H9 (cell line): ENCODE measurements at places on chromosomes 6 and 20. TPM values are rescaled to one million over a fixed set of nuclear protein-coding genes. Genes with fewer than 3 reads are reported as not detected.

- H3K4me1 ChIP-seq: peaks cover 4% of the 10 kb centered on the region; the same call in 1 of the 2 replicates
- H3K27me3 ChIP-seq: peaks cover 3% of the 10 kb centered on the region; the same call in 1 of the 2 replicates
- no peak overlapping the region for H3K27ac ChIP-seq
- no peaks in the 10 kb centered on the region; the same call in 1 of the 3 replicates for H3K36me3 ChIP-seq
- DNase-seq: no peak
These were observed 2.0 kb downstream of the DOK5 start for GRCh38 chr20:54477191-54477955.

- H3K36me3 ChIP-seq: no peaks in the 10 kb centered on the region
- no peak overlapping the region for H3K27ac ChIP-seq
- H3K27me3 ChIP-seq: no peaks in the 10 kb centered on the region
- 0 out of 2 replicates have a peak, but pooled peaks cover 2% of the 10 kb centered on the region for H3K4me1 ChIP-seq
- peak; percentile 81 for DNase-seq
These were observed 21.4 kb upstream of the AKIRIN2 start for GRCh38 chr6:87723170-87724078.

- H3K36me3 ChIP-seq: peaks cover 6% of the 10 kb centered on the region; the same call in 1 of the 2 replicates
- no peaks in the 10 kb centered on the region for H3K4me1 ChIP-seq
These were observed 88.5 kb downstream of the TBC1D7 start for GRCh38 chr6:13239530-13240455.

- H3K4me1 ChIP-seq: peaks cover 7% of the 10 kb centered on the region; the same call in 1 of the 2 replicates
- no peak overlapping the region for H3K4me3 ChIP-seq
- H3K27ac ChIP-seq: no peak overlapping the region
- peaks cover 1% of the 10 kb centered on the region; the same call in 2 of the 3 replicates for H3K36me3 ChIP-seq
These were observed 8.6 kb downstream of the IPCEF1 start for GRCh38 chr6:154347981-154348380.

DNA sequence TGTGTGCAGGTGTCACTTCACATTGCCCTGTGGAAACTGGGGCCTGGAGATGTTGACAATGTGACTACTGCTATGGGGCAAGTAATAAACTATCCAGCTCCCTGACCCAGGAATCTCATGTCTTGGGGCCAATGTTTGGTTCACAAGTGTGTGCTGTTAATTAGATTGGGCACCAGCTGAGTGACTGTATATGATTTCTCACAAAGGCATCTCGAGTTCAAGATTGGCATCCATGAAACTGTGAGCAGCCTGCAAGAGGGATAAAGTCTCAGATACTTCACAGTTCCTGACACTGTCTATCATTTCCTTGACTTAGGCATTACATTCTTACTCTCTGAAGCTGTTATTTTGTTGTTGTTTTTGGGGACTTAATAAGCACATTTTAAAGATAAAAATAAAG, 264.0 kb downstream of the PRKN start:
- no peak overlapping the region for H3K4me3 ChIP-seq
- no peaks in the 10 kb centered on the region for H3K27me3 ChIP-seq
- H3K36me3 ChIP-seq: peaks cover 7% of the 10 kb centered on the region; the same call in 1 of the 2 replicates
- no peaks in the 10 kb centered on the region for H3K4me1 ChIP-seq
- H3K27ac ChIP-seq: no peak overlapping the region
- DNase-seq: no peak

- 0 out of 2 replicates have a peak, but pooled peaks cover 4% of the 10 kb centered on the region for H3K4me1 ChIP-seq
- no peak overlapping the region for H3K27ac ChIP-seq
- no peaks in the 10 kb centered on the region for H3K27me3 ChIP-seq
- no peak overlapping the region for H3K4me3 ChIP-seq
These were observed 81.7 kb upstream of the AFDN start for GRCh38 chr6:167744681-167745669.

- no peak for DNase-seq
- no peaks in the 10 kb centered on the region for H3K27me3 ChIP-seq
- no peak overlapping the region for H3K4me3 ChIP-seq
- no peaks in the 10 kb centered on the region for H3K36me3 ChIP-seq
These were observed 198.9 kb downstream of the TBC1D32 start for GRCh38 chr6:121135425-121135824.

KIF25 gene
- total RNA-seq: 0.22 and 0.59 TPM in 2 replicates

DNA sequence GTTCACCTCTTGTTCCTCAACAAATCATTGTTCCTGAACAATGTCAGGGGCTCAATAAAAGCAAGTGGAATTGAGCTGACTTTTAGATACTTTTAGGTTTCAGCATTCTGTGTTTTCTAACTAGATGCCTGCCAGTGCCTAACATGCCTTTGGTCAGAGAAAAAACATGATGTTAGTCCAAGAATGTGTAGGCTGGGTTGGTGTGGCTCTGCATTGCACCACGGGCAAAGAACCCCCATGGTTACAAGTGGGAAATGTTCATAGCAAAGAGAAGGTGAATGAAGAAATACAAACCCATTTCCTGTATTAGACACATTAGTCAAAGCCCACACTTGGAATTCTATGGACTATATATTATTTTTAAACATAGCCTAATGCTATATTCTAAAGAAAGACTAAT, 193.3 kb downstream of the TMEM200A start:
- no peak overlapping the region for H3K4me3 ChIP-seq
- H3K27ac ChIP-seq: no peak overlapping the region
- no peaks in the 10 kb centered on the region for H3K36me3 ChIP-seq
- DNase-seq: no peak

DNA sequence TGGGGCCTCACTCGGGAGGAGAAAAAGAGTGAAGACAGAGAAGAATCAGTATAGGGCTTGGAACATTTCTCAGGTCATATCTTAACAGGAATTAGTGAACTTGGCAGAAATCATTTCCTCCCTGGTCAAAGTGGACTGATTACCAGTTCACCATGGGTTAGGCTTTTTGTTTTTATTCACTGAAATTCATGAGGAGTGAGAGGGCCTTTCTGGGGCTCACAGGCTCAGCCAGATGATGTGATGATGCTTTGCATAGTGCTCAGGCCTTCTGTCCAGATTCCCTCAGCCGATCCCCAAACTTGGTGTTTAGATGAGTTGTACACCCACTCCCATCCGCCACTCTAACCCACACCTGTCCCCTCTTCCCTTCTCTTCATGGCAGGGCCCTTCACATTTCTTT, 32.5 kb downstream of the SRSF3 start:
- H3K4me1 ChIP-seq: no peaks in the 10 kb centered on the region
- H3K27me3 ChIP-seq: no peaks in the 10 kb centered on the region
- H3K27ac ChIP-seq: no peak overlapping the region
- DNase-seq: no peak
- no peak overlapping the region for H3K4me3 ChIP-seq

NKX2-2 gene
- total RNA-seq: 0.11 TPM in 1 of 2 replicates, not detected in the other

OPN5 gene
- not detected in 2 replicates for total RNA-seq

DNA sequence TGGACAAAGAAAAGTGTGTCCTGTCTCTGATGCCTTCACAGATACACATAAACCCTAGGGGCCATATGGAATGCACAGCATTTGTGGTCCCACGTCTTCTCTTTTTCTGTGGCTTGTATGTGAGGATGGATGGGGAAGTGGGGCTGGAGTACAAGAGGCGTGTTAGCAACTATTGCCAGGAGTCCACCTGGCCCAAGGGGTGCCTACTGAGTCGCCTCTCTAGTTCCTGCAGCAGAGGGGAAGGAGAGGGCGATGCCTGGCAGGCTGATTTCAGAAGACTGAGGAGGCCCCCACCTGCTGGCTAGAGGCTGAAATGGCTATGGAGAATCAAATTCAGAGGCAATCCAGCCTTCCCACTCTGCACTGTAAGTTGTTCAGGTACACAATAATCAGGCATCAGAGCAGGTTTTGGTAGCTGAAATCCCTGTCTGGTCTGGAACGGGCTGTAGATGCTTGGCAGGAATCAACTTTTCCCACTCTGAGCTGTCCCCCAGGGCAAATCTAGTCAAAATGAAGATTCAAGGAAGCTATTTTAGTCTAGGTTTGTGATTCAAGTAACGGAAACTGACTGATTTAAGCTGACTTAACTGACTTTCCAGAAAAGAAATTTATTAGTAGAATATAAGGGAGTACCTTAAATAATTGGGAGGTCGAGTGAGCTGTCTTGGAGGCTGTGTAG, 14.9 kb upstream of the PPARD start:
- no peaks in the 10 kb centered on the region for H3K27me3 ChIP-seq
- no peaks in the 10 kb centered on the region; the same call in 2 of the 3 replicates for H3K36me3 ChIP-seq
- H3K4me1 ChIP-seq: no peaks in the 10 kb centered on the region; the same call in 1 of the 2 replicates
- H3K27ac ChIP-seq: no peak overlapping the region
- no peak overlapping the region for H3K4me3 ChIP-seq

DNA sequence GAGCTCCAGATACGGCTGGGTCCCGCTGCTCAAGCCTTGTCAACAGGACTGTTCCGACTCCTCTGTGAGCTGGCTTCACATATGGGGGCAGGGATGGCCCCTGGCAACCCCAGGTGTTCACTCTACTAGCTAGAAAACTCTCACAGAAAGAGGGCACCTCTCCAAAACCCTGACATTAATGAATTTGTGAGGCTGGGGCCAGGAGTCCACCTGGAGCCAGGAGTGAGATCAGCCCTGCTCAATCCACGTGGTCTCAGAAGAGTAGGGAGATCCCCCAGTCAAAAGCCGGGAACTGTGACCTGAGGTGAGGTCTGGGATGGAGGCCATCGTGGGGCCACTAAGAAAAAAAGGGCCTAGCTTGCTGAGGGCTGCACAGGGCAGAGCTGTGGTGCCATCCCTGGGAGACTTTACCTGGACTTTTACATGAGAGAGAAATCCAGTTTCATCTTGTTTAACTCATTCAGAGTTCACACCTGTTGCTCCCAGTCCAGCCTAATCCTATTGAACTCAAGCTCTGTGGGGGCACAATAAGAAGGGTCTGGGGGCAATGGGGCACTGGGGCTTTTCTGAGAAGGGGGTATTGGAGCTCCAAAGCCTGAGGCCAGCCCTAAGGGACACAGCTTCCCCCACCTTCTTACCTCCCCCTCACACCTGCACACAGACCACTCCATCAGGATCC, 144.3 kb upstream of the MLN start:
- no peaks in the 10 kb centered on the region for H3K36me3 ChIP-seq
- DNase-seq: no peak
- H3K4me1 ChIP-seq: peaks cover 5% of the 10 kb centered on the region; the same call in 1 of the 2 replicates
- no peak overlapping the region for H3K4me3 ChIP-seq

DNA sequence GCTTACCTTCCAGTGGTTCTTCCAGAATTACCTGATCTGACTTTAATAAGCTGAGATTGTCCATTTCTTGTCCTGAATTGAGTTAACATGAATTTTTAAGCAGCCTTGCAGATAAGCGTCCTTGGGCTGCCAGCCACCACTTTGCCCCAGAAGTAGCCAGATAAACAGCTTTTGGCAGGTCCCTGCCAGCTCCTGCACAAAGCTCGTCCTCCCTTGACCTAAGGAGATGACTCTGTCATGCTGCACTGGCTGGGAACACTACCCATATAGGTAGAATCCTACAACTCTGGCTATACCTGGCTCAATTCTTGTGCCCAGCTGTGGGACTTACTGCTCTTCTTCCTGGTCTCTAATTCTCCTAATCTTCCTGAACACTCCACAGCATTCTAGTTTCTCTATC, 39.6 kb upstream of the AAR2 start:
- H3K36me3 ChIP-seq: no peaks in the 10 kb centered on the region; the same call in 1 of the 2 replicates
- no peaks in the 10 kb centered on the region for H3K4me1 ChIP-seq
- no peak overlapping the region for H3K27ac ChIP-seq
- no peak for DNase-seq
- H3K4me3 ChIP-seq: no peak overlapping the region

SCRT2 gene
- total RNA-seq: not detected in 2 replicates

DNA sequence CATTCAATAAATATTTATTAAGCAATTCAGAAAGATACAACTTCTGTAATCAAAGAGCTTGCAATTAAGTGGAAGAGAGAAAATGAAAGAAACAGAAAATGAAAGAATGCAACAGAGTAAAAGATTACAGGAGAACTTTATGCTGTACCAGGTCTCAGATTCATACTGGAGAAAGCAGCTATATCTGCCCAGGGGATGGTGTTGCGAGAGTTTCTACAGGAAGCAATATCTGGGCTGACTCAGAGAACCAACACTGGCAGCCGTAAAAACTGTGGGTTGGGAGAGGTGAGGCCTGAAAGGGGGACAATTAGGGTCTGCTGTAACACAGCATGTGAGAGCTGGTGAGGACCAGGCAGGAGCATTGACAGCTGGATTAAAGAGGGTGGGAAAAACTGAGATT, 256.7 kb upstream of the TCF21 start:
- no peaks in the 10 kb centered on the region for H3K27me3 ChIP-seq
- no peaks in the 10 kb centered on the region for H3K4me1 ChIP-seq
- H3K27ac ChIP-seq: no peak overlapping the region
- DNase-seq: no peak
- H3K36me3 ChIP-seq: no peaks in the 10 kb centered on the region

ABT1 gene
- 26.4 and 27.3 TPM in 2 replicates for total RNA-seq

DNA sequence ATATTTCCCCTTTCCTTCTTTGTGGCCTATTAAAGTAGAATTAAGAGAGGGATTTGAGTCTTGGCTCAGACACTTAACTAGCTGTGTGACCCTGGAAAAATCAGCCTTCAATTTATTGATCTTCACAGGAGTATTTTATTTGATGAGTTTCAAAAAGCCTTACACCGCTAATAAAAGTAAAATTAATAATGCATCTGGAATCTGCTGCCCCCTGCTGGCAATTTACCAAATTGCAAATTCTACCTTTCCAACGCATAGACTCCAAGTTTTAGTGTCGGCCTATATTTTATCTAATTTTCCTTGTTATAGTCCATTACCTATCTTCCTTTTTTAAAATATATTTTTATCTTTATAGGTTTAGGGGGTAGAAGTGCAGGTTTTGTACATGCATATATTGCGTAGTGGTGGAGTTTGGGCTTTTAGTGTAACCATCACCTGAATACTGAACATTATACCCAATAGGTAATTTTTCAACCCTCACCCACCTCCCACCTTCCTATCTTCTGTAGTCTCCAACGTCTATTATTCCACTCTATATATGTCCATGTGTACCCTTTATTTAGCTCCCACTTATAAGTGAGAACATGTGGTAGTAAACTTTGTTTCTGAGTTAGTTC, 46.3 kb downstream of the GOPC start:
- H3K27ac ChIP-seq: no peak overlapping the region
- H3K36me3 ChIP-seq: no peaks in the 10 kb centered on the region
- H3K27me3 ChIP-seq: no peaks in the 10 kb centered on the region
- no peak for DNase-seq

MEP1A gene
- not detected in 2 replicates for total RNA-seq

DNA sequence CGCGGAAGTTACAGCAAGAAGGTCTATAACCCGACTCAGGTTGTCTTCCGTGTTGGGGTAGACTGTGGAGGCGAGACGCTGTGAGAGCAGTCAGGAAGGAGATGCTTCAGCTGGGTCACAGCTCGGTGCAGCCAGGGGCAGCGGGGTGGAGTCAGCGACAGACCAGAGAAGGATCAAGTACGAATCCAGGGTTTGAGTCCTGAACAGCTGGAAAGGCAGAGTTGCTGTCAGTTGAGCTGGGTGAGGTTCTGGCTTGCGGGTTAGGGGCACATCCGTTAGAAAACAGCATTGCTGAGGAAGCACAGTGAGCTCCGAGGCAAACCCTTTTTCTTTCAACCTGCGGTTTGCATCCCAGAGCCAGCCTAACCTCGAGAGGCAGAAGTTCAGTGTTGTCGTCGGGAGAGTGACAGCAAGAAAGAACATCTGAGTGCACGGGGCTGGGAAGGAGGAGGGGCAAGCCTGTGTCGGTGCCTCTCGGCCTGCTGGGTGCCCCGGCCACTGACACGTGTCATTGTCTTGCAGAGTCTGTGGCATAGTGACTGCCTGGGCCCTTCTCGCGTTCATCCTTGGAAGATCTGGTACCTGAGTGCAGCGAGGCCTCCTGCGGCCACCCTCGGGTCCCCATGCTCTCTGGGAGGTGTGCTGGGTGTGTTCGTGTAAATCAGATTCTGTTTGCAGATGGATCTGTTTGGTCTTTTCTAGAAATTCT, 20.0 kb downstream of the PNLDC1 start:
- H3K27me3 ChIP-seq: no peaks in the 10 kb centered on the region
- DNase-seq: peak; percentile 57
- no peaks in the 10 kb centered on the region for H3K4me1 ChIP-seq
- no peaks in the 10 kb centered on the region for H3K36me3 ChIP-seq
- H3K27ac ChIP-seq: no peak overlapping the region

TAGAP gene
- total RNA-seq: not detected in 2 replicates
